ENCODE measurements at places on chromosomes 6 and 20.

- DNase-seq, result no peak
Measured at GRCh38 chr6:16510245-16510644, 251.0 kb downstream of the ATXN1 start.

GRCh38 chr6:34243131-34243771, 5.6 kb downstream of the SMIM29 start:
- DNase-seq, result no peak

GRCh38 chr20:19504251-19504650, 253.8 kb upstream of the RIN2 start:
- no peak for DNase-seq

- DNase-seq, result no peak
Measured at GRCh38 chr20:25045343-25045712, 12.6 kb downstream of the ACSS1 start.

GRCh38 chr6:135030056-135030473, 24.6 kb downstream of the HBS1L start:
- peak; percentile 3 for DNase-seq

DNA sequence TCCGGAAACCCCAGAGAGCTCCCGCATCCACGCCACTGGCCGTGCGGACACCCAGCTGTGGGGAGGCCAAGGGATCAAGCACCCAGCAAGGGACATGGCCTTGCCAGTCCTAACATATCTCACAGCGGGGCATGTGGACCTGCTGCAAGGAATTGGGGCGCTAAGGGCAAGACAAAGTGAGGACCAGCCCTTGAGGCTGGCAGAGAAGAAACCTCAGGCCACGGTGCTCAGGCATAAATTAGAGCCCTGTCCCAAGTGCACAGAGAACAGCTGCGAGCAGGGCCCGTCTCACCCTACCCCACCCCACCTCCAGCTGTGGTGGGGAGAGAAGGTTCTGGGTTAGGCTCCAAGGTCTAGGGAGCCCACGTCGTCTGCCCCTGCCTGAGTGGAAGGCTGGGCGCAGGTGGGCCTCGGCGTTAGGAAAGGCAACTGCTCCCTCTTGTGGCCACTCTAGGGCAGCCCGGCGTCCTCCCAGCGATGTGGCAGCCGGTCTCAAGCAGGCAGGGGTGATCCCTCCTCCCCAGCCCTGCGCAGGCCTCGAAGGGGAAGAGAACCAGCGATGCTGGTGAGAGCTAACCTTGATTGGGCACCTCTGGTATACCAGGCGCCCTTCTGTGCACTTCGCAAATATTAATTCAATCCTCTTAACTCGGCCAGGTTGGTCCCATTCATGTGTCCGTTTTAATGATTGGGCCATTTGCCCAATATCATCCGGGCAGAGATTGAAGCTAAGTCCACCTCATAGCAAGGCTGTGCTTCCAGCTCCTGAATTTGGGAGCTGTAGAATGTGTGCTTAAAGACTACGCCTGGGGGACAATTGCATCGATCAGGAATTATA, 235.8 kb downstream of the NFATC2 start:
- peak; percentile 71 for DNase-seq
